ENCODE measurements at places on chromosomes 12 and 14.

DNA sequence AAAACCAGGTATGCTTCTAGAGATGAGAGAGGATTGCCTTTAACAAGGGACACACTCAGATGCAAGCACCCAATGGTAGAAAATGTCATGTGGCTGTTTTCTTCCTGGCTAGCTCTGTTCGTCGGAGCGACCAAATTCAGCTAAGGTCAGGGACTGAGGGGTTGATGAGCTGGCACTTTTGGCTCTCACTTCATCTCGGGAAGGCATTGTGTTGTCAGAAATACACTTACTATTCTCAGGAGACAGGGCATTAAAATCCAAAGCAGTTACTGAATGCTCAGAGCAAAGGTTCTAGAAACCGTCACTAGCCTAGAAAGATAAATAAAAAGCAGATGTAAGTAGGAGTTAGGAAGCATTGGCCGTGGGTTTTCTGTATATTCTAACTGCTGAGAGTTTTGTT is 275.7 kb upstream of the SSTR1 start:
- DNase-seq: no peak

- no peak for DNase-seq
Measured at GRCh38 chr14:94144765-94145164, 15.4 kb upstream of the IFI27L2 start.

DNA sequence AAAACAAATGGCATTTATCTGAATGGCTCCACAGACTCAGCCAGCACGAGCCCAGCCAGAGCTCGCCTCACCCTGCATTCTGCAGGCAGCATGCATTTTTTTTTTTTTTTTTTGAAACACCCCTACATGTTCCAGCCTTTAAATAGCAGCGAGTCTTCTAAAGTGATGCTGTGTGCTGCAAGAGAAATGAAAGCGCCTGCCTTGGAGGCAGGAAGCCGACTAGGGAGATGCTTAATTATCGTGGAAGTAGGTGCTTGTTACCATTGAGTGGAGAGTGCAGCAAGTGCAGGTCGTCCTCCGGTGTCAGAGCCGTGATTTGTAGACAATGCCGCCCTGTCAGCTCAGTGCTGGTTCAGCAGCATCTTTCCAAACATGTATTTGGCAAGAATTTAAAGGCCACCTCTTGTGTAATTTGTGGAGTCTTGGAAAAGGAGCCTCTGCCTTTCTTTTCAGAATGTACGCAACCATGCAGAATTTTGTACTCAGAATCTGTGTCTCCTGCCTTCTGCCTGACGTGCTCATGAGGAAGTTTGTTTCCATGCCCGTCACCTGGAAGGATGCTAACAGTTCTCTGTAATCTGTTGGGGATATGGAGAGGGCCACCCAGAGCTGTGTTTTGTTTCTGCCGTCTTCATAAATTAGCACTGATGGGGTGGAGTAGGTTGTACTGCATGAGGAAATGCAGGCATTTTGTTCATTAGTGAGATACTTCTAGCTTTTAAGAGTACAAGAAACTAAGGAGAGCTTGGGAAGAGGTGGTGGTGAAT is 345.9 kb upstream of the RGS6 start:
- DNase-seq: no peak

- no peak for DNase-seq
Measured at GRCh38 chr14:93937519-93937918, 10.4 kb downstream of the FAM181A start.

DNA sequence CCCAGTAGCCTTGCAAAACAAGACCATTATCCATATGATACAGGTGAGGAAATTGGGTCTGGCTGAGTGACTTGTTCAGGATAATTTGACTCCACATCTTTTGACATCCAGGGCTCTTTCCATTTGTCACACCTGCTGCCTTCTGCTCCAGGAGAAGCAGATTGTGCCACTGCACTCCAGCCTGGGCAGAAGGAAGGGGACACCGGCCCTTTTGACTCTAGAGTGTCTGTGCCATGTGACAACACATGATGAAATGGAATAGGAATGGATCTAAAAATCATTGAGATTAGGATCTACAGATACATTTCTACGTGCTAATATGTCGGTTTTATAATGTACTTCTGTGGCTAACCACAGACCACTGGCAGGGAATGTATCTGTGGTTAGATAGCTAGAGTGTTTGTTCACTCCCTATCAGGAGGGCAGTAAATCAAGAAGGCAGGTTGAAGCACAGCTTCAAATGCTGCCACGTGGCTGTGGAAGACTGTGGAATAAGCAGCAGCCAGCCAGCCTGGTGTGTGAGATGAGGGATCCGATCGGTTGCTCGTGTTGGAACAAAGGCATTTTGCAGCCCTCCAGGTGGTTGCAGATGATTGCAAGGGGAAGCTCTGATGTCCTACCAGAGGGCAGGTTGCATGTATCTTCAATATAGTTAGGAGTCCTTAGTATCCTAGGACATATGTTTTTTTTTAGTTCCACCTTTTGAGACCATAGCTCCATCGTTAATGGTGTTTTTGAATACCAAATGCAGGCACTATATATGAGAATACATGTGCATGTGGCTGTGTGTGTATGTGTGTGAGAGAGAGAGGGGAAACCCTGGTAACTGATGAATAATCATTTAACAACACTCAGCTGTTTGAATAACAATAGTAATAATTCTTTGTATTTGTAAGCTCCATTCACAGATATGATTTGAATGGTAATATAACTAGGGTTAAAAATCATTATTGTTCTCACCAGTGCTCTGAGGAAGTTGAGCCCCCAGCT is 28.6 kb downstream of the EML1 start:
- peak; percentile 91 for DNase-seq

Measured in NCI-H226 (cell line).